ENCODE measurements at places on chromosomes 3 and 15.

DNA sequence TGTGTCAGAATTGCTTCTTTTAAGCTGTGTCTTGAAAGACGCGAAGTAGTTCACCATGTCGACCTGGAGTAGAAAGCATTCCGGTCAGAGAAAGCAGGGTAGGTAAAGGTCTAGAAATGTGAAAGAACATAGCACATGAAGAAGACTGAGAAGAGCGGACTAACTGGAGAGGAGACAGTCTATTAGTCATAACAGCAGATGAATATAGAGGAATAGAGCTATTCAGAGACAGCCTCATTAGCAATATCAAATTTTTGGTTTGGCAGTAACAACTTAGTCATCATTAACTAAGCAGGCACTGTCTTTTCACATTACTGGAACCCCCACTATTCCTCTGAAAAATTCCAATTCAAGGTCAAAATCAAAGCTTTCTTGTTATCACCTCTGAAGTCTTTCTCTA is 678.8 kb downstream of the DIPK2A start:
- no peak for DNase-seq

- no peak for DNase-seq
Measured at GRCh38 chr3:14461748-14462324, 59.4 kb downstream of the SLC6A6 start.

- DNase-seq: no peak
Measured at GRCh38 chr15:83016906-83017305, 5.5 kb upstream of the C15orf40 start.

GRCh38 chr3:136197159-136197793 is 1.1 kb upstream of the MSL2 start:
- DNase-seq: no peak

DNA sequence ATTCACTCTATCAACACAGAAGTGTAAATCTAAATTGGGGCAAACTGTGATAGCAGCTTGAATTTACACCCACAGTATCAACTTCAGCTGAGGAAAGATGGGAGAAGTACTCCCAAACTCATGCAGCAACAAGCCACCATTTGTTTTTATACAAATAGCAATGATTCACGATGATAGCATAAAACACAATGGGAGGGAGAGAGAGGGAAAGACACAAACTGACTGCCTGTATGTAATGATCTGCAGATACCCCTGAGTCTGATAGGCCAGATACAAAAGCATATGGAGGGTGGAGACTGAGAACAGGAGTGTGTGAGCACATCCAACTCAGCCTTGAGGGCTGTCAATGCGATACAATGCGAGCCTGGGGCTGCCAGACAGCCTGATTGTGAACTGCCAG is 79.2 kb downstream of the CNTN3 start:
- no peak for DNase-seq

DNA sequence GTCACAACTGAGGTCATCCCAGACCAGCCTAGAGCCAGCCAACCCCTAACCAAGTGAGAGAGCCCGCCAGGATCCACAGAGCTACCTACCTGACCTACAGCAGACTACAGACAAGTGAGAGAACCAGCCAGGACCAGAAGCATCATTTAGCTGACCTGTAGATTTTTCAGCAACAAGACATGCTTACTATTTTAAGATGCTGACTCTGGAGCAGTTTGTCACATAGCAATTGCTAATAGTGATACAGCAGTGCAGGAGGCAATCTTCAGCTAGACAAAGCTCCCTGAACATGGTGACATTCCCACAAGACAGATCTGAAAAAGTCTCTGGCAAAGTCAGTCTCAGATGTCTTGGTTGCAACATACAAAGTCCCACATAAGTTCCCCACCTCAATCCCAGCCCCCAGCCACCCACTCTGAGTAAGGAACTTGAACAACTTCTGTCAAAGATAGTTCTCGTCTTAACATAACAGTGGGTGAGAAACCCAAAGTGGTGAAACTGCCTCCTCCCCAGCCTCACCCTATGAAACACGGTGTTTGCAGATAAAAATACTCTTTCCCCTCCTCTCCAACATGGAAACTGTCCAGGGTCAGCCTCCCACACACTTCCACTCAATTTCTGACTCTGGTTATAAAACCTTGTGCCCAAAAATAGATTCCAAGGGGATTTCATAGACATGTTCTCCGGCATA is 120.3 kb upstream of the SLC6A11 start:
- DNase-seq: no peak

DNA sequence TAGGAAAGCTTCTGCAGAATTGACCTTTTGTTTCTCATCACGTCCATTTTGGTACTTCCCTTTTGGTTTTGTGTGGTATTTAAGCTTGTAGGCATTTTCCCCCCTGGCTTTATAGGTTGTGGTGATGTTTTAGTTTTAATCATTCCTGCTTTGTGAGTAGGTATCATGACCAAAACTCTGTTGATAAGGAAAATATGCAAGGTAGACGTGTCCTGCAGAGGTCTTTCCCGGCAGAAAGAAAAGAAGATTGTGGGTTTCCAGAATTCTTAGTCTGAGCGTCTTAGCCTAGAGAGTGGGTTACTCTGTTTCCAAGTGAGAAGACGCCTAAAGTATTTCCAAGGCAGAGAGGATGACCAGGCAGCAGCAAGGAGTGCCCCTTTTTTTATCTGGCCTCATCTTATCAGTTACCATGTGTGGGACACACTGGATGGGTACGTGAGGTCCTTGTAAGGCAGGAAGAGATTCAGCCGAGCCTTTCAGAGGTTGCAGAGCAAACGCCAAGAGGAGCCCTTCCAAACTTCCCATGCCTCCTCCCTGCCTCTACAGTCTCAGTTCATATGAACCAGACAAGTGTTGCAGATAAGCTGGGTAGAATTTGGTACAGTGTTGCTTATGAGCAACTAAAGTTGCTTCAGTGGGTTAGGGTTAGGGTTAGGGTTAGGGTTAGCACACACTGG is 58.8 kb downstream of the ARNT2 start:
- no peak for DNase-seq

- DNase-seq: no peak
Measured at GRCh38 chr15:74291101-74292071, 55.3 kb downstream of the CCDC33 start.

DNA sequence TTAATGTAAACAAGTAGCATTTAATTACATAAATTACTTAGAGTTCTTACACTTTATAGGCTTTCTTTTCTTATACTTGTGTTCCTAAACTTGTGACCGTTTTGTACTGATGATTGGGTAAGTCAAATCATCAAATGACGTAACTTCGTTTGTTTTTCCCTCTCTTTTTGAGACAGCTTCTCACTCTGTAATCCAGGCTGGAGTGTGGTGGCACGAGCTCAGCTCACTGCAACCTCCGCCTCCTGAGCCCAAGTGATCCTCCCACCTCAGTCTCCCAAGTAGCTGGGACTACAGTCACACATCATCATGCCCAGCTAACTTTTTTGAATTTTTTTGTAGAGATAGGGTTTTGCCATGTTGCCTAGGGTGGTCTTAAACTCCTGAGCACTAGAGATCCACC is 226.0 kb downstream of the TCF12 start:
- DNase-seq: no peak

DNA sequence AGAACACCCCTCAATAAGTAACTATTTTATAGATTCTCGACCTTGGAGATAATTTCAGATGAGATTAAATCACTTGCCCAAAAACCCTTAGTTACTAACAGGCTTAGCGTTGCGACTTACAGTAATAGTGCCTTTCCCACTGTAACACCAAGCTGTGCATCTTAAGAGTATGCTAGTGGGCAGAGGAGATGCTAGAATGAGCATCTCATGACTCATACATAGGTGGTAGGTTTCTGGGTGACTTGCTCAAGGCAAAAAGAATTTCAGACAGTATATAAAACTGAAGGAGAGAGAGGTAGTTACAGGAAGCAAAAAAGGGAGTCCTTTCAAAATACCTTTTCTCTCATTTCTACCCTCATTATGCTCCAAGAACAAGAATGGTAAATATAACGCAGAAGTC is 3.9 kb downstream of the KATNBL1 start:
- DNase-seq: no peak

DNA sequence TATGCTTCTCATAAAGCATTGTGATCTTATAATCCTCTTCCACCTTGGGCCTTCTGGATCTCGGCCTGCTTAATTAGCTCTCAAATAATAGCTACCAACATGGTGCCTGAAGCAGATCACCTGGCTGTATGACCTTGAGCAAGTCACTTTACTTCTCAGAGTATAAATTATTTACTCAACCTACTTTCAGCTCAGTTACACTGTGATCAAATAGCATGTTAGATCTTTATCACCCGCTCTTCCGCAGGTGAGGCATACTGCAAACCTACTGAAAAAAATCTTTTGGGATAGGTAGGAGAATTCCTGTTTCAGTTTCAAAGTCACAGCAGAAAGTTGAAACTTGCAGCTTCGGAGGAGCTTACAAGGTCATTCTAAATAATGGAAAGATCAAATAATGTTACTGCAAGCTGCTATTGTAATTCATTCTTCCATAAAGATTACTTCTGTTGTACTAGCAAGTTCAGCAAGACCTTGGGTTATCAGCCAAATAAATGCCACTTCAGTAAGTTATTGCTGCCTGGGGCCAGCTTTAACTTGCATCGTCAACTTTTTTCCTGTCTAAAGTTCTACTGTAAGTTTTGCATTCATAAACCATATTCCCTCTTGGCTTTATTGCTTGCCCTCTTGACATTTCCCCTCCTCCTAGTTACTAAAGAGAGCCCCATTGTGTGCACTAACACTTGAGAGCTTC is 268.4 kb upstream of the ATP11B start:
- no peak for DNase-seq

DNA sequence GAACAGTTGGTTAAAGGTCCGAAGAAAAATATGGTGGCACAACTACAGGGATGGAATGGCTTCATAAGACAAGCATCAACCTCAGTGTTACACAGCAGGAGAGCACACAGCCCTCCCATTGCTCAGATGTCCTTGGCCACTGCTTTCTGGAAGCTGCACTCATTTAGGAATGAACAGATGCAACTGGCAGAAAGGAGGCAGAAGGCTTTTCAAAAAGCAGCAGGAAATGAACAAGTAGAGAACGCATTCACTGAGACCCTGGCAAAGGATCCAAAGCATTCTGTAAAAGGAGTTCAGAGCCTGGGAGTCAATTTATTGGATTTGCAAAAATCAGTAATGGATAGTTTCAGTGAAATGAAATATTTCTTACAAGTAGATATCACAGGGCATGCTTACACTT is 101.1 kb downstream of the PDZRN3 start:
- DNase-seq: no peak

- no peak for DNase-seq
Measured at GRCh38 chr3:36434687-36435426, 54.6 kb downstream of the STAC start.

DNA sequence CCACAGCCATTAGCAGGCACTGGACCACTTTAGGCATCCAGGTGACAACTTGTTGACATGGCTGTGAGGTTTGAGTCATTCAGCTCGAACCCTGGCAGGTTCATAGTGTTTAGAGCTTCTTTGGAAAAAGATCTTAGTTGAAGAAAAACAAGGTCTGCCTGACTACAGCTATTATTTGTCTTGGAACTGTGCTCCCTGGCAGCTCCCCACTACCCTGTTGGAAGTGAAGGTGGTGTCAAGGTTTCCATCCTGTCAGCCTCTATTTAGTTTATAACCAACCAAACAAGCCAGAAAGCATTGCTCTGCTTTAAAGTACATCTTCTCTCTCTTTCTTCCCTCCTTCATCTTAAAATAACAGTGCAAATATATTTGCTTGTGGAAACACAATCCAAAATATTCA is 56.8 kb downstream of the KAT2B start:
- no peak for DNase-seq

DNA sequence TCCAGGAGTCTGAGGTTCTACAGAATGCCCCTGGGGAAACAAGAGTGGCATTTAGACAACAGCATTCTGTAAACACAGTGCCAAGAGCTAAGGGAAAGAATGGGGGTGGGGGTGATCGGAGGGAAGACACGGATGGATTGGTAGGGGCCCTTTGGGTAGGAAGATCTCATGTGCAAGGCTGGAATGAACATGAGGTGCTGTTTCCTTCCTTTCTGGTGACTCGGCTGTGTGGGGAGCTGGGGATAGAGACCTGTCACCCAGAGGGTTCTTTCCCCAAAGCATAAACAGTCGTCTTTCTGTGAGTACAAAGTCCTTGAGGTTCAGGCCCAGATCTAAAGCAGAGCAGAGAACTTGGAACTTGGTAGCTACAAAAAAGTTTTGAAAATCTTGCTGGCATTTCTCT is 11.7 kb downstream of the TPM1 start:
- DNase-seq: peak; percentile 29

GRCh38 chr3:123559040-123559861 is 25.6 kb downstream of the HACD2 start:
- peak; percentile 74 for DNase-seq

- no peak for DNase-seq
Measured at GRCh38 chr3:116030131-116030850, 407.0 kb downstream of the GAP43 start.

GRCh38 chr15:31508656-31509055 is 182.0 kb downstream of the KLF13 start:
- no peak for DNase-seq

- DNase-seq: no peak
Measured at GRCh38 chr3:149020196-149020838, 29.0 kb downstream of the GYG1 start.

DNA sequence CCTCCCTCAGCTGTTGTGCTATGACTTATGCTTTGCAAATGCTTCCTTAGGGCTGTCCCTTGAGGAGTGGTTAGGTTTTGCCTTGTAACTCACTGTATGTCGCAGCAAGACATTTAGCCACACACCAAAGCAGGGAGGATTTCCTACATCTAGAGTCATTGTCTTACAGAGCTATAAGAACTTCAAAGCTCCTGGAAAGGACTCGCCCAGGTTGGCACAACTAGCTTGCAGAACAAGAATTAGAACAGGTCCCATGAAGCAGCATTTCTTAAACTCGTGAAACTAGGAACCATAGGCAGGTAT is 19.4 kb upstream of the ACAP2 start:
- no peak for DNase-seq
